ENCODE measurements at places on chromosomes 2 and 18.

DNA sequence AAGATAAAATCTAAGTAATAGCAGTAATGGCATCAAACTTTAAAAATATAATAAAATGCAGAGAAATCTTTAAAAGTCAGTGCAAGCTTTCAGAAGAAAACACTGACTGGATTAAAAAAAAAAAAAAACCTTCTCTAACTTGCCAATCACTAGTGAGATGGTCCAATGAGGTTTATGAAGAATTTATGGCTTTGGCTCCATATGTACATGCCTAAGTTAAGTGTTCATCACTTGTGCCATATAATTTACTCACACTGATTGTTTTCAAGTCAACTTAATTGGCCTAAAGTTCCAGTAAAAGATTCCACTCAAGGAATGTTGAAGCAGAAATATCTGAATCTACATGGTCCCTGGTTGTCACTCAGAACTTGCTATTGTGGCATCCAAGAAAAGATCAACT is 40.7 kb upstream of the RAB27B start:
- DNase-seq, result no peak

- DNase-seq, result no peak
Observed at GRCh38 chr18:79518683-79519128, 123.0 kb downstream of the NFATC1 start.

GRCh38 chr2:72111061-72111460 is 36.6 kb downstream of the CYP26B1 start:
- DNase-seq, result no peak

DNA sequence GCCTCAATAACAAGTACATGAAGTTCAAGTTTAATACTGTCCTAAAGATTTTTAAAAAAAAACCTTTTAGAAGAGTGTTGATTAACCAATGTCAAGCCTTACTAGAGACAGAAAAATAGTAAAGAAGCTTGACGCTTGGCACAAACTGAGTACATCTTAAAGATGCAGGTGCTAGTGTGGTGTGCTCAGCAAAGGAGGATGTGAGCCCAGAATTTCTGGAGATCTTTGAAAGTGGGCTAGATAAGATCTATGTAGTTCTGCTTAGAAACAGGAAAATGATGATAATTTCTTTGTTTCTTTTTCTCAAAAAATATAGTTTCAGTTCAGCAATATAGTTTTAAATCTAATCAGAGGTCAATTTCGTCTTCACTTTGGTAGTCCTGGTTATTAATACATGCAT is 118.3 kb upstream of the KLHL14 start:
- no peak for DNase-seq

DNA sequence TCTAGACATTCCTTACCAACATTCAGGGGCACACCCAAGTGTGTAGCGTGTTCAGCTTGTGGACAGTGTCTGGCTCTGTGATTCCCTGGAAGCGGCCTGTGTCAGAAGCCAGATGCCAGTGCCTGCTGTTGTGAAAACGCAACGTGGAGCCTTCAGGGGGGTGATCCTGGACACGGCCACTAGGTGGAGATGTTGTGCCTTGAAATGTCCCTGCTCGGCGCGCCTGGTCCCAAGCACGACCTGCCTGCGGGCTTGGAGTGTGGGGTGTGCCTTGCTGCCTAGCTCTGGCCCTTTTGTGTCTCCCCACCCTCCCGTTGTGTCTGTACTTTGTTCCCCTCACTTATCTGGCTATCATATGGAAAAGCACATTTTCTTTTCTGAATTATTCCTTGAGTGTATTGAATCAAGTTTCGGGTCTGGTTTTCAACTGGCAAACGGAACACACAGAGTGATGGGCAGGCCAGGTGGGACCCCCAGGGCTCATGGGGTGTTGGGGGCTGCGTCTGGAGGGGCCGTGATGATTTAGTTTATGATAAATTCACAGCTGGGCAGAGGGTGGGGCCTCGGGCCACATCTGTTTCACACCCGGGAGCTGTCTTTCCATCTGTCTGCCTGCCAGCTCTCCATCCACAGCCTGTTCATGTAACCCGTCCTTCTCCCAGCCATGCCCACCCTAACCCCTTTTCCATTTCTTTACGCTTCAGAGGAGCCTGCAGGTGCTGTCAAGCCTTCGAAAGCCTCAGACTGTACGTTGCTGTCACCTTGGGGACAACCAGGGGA is 95.5 kb downstream of the DYSF start:
- DNase-seq, result peak; percentile 78

GRCh38 chr2:69514819-69515218 is 77.6 kb upstream of the NFU1 start:
- DNase-seq, result no peak

DNA sequence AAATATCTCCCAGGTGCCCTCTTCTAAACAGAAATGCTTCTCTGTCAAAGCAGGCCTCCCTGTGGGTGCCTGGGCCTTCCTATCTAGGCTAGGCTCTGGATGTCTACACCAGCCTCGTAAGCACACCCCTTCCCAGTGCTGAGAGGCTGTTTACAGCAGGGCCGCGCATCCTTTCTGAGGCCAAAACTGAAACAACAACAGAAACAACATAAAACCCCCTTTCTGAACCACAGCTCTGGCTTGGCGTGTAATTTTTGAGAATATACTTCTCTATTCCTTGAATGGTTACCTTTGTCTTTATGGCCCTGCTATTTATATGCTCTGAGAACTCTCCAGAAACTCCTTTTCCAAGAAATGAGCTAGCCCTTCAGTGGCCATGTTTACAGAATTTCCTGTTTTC is 118.4 kb downstream of the BCL2L11 start:
- DNase-seq, result peak; percentile 65

DNA sequence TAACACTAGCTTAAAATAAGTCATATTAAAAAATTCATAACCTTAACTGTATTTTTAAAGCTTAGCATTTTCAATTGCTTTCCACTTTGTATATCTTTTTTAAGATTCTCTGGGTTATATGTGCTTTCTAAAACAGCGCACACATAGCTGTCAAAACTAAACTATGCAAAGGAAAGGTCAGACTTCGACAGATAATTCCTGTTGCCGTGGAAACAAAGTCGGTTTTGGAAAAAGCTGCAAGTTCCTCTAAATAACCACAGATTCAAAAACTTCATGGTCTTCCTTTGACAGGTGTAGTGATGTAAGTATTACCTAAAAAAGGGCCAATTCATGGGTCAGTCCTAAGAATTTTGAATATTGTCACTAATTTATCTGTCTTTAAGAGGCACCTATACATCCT is 249.6 kb upstream of the TFPI start:
- no peak for DNase-seq

GRCh38 chr2:134692499-134692898 is 26.3 kb downstream of the TMEM163 start:
- no peak for DNase-seq

DNA sequence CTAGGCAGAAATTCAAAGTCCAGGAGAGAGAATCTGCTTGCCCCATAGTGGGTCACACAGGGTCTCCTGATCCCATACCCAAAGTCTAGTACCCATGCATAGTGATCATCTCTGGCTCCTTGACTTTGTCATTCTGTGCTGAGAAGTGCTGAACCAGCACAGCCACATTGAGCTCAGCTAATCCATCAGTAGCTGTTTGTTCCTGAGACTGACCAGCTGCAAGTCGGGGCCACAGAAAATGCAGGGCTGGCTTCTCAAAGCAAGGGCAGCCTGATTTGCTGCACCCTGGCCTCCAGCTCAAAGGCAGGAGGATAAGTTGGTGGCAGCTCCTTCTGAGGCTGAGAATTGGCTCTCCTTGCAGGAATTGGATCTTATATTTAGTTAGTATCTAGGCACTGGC is 72.2 kb downstream of the LYPD1 start:
- DNase-seq, result no peak

DNA sequence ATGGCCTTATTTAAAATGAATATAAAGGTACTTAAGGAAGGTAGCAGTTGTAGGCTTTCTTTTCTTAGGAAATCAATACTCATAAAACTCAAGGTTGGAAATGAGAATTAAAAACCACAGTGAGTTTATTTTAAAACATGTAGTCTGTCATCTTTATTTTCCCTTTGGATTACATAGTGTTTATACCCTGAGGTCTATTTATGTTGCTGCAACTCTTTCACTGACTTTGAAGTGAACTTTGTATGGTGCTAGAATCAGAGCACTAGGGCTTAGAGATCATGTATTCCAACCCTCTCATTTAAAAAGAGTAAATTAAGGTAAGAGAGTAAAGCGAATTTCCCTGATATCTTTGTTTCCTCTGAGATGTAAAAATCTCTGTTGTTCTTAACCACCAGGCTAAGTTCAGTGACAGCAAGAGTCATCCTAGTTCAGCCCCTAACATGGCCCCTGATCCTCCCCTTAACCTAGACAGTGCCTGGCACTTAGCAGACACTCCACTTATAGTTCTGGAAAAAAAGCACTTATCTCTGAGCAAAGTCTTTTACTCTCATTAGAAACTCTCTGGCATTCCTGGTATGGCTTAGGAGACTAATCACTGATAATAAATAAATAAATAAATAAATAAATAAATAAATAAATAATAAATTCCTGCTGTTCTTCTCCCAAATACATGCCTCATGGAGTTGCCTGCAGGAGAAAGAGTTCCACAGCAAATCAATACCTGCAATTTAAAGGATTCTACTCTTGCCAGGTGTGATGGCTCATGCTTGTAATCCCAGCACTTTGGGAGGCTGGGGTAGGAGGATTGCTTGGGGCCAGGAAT is 33.0 kb upstream of the PPP1R1C start:
- DNase-seq, result no peak

DNA sequence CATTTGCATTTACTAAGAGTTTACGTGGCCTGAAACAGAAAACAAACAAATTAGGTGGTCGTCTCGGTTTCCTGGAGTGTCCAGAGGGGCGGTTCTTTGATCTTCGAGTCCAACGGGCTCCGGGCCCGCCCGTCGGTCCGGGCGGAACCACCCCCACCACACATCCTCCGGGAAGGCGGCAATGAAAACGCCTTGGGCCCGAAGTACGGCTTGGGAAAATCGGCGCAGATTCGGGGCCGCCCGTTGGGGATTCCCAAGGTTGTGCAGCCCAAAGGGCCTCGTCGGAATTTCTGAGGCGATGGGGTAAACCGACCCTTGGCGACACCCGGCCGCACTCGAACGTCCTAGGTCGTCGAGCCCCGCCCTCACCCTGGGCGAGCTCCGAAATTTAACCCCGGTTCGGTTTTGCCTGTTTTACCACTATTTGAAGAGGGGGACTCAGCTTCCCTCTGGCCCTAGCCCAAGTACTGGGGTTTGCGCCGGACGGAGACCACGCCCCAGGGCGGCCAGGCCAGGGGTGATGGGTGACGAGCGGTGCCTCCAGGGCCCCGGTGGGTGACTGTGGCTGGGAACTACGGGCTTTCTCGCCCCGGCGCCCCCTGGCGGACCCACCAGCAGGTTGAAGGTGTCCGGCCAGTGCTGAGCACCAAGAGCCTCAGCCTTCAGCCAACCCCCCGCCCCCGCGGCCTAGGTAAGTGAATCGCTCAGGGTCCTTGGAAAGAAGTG is 1.9 kb upstream of the CFAP53 start:
- peak; percentile 83 for DNase-seq

GRCh38 chr18:52850031-52850560 is 510.1 kb downstream of the DCC start:
- no peak for DNase-seq

- DNase-seq, result no peak
Observed at GRCh38 chr2:121659933-121660332, 10.7 kb upstream of the CLASP1 start.

- DNase-seq, result peak; percentile 9
Observed at GRCh38 chr18:48605408-48605845, 66.6 kb downstream of the CTIF start.

GRCh38 chr2:126970583-126970982 is 71.9 kb downstream of the TEX51 start:
- DNase-seq, result no peak

DNA sequence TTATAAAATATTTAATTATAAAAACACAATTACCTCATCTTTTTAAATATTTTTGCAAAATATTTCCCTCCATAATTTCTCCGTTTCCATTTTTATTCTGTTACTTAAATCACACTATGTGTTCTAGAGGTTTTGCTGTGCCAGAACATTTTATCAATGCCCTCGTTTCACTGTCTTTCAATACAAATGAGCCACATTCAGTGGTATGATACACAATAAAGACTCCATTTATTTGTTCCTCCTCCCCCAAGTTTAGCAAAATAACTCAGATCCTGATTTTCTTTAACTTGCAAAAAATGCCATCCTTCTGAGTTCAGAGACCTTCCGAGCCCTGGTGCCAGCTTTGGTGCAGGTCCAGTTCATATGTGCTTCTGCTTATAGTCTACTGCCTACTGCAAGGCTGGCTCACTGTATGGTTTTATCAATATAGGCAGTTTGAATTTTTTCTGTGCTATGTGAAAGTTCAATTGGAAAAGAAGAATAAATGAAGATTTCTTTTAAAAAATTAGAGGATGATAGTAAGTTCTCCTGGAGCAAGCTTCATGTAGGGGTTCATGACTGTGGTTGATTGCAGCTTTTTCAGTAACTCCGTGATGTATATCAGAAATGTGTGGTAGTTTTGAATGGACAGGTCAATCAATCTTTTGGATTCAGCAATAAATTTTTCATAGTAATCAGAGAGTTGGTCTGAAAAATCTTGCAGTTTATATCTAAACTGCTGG is 42.5 kb downstream of the APOB start:
- no peak for DNase-seq

- DNase-seq, result peak; percentile 21
Observed at GRCh38 chr2:202165945-202166344, 72.5 kb downstream of the SUMO1 start.

- DNase-seq, result no peak
Observed at GRCh38 chr2:237058423-237058822, 27.3 kb upstream of the COPS8 start.

DNA sequence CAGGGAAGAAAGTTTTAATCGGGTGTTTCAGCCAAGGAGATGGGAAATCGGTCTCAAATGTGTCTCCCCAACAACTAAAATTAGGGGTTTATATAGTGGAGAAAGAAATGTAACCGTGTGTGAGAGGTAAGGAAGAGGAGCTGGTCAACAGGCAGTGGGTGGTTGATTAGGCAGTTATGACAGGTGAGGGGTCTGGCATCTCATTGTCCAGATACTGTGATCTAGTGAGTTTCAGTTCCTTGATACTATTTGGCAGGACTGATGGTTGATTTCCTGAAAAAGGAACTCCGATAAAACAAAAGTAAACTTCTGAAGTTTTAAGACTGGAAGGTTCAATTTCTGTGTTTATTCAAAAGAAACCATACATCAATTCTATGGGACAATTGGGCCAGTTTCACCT is 197.9 kb downstream of the LPIN1 start:
- no peak for DNase-seq

GRCh38 chr2:47227532-47228279 is 72.6 kb upstream of the STPG4 start:
- DNase-seq, result no peak

- no peak for DNase-seq
Observed at GRCh38 chr2:99651930-99652670, 162.3 kb upstream of the REV1 start.

DNA sequence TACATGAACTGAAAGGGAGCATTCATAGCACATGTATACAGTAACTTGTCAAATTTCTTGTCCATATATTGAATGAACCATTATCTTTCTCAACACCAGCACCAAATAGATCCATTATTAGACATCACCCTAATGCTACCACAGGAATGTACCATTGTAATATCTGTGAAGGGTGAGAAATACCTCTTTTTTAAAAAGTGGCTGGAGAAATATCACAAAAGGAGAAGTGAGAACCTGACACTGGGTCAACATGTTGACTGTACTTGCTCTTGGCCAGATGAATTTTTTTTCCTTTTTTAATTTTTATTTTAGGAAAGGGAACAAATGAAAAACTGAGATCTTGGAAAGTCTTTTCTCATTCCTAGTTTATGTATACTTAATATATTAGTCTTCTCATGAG is 63.5 kb downstream of the CAVIN2 start:
- DNase-seq, result peak; percentile 31
